ENCODE measurements at places on chromosomes 12 and 14.

GRCh38 chr14:100193417-100194357 lies 34.2 kb upstream of the DEGS2 start:
- no peak for DNase-seq

DNA sequence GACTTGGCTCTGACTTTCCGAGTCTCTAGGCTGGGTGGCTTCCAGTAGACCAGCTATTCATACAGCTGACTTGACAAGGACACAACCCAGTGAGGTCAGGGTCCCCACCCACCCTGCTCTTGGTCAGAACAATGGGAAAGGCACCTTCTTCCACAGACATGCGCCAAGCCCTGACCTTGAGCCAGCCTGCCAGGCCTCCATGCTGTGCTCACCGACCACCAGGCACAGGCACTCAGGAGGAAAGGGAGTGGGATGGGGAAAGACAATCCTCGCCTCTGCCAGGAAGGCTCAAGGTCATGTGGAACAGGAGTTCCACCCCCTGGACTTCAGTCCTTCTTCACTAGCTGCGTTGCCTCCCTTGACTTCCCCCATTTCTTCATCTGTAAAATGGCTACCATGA lies 31.4 kb downstream of the GALNT16 start:
- no peak for DNase-seq

DNA sequence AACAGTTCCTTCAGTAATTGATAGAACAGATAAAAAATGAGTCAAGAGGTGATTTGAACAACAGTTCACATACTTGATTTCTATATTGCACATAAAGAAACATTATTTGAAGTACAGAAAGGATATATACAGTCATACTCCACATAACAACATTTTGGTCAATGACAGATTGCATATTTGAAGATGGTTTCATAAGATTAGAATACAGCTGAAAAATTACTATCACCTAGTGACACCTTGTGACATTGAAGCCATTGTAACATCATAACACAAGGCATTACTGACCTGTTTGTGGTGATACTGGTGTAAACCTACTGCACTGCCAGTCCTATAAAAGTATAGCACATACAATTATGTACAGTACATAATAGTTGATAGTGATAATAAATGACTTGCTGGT lies 43.1 kb upstream of the ABCC9 start:
- no peak for DNase-seq

GRCh38 chr12:121214855-121215745 lies 5.2 kb downstream of the P2RX4 start:
- DNase-seq: no peak

DNA sequence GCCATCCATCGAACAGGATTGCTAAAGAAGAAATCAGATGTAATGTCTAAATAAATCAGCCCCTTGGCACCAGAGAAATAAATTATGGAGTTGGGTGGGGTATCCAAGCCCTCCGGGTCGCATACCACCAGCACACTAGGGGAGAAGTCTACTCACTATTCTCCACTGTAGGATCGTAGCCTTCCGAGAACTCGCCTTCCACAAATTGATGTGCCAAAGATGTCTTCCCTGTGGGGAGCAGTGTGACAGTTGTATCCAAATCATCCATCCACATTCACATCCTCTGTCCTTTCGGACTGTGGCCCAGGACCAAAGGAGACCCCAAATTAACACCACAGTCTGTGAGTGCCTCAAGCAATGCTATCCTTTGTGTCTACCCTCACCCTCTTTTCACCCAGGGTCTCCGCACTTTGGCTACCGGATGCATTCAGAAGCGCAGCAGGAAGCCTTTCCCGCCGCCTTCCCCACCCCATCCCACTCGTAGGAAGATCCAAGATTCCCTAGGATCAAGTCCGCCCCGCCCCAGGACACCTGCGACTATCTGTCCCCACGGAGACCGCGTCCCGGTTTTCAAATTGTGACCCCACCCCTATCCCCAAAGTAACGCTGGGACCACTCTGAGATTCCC lies 786 bp downstream of the RHEBL1 start:
- DNase-seq: no peak

DNA sequence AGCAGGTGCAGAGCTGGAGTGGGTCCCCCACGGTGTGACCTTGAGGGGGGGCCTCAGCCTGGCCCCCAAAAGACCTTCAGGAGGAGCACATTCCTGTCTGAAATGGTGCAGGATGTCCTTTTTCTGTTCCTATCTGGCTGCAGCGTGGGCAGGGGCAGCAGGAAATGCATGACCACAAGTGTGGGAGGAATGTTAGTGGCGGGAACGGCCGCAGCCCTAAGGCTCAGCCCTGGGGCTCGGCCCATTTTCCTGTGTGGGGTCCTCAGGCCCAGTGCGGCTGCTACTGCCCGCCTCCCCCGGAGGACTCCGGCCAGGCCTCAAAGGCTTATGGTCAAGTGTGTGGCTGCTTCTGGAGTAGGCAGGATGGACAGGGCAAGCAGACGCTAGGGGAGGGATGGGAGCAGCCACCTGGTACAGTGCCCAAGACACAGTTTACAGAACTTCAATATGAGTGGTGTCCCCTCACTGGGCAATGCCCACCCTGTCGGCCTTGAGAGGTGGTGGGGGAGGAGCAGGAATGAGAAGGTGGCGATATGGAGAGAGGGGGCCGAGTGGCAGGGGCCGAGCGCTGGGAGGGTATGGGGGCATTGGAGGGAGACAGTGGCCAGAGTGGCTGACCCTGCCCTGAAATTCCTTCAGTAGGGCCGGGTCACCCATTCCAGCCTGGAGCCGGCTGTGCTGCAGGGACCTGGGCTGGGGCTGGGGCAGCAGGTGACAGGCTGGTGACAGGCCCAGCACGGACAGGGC lies 137.4 kb downstream of the CALM1 start:
- no peak for DNase-seq

DNA sequence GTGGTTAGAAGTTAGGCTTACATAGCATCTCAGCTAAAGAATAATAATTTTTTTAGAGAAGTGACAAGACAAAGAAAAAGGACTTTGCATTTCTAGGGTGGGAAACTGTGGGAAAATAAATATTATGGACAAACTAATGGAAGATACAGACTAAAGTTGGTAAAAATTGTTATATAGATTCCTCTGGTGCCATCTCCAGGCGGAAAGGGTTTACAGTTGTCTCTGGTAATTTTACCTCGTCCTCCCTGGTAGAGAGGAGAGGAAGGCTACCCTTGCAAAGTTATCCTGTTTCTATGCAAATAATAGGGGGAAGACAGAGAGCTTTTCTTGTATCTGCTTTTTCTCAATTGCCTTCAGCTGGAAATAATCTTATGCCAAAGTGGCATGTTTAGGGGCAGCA lies 5.2 kb downstream of the OR11G2 start:
- no peak for DNase-seq

DNA sequence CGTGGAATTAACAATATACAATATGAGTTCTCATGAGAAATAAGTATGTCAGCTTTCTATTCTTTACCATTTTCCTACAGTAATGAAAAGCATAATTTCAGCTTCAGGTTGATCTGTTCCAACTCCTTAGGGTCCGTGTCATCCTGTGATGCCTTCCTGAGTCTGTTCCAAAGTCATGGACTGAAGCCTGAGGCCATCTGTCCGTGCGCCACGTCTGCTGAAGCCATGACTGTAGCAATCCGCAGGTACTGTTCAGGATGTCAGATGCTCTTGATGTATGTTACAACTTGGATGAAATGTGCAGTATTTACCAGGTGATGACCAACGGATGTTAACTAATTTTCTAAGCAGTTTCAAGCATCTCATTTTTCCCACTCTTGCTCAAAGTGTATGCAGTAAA lies 67.0 kb upstream of the ATF1 start:
- DNase-seq: no peak
